ENCODE measurements at places on chromosomes 11 and 22.

- DNase-seq: no peak
These were observed 4.2 kb downstream of the MRGPRD start for GRCh38 chr11:68976563-68976962.

- no peak for DNase-seq
These were observed 19.0 kb downstream of the USP35 start for GRCh38 chr11:78207532-78208256.

DNA sequence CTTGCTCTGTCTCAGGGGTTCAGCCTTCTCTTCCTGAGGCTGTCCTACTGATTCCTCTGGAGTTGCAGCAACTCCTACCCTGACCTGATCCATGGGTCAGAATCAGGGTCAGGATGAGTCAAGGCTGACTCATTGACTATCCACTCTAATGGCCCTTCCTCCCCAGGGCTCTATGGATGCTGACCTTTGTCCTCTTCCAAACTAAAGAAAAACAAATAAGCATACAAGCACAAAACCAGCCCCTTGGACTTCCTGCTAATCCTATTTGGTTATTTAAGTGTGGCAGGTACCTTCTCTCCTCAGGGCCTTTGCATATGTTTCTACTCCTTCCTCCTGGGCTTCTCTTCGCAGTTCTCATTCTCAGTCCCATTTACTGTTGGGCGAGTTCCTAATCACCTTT lies 204.5 kb upstream of the NAV2 start:
- no peak for DNase-seq

GRCh38 chr11:43245466-43245865 lies 66.3 kb upstream of the API5 start:
- DNase-seq: no peak

DNA sequence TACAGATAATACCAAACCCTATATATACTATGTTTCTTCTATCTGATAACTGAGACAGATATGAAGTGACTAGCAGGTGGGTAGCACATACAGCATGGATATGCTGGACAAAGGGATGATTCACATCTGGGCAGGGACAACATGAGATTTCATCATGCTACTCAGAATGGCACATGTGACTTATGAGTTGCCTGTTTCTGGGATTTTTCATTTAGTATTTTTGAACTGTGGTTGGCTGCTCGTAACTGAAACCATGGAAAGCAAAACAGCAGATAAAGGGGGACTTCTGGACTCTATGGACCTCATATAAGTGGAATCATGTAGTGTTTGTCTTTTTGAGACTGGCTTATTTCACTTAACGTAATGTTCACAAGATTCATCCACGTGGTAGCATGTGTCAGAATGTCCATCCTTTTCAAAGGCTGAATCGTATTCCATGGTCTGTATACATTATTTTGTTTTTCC lies 883.0 kb downstream of the TBC1D22A start:
- no peak for DNase-seq

- peak; percentile 61 for DNase-seq
These were observed 90.6 kb downstream of the RPS6KA4 start for GRCh38 chr11:64449381-64450167.

DNA sequence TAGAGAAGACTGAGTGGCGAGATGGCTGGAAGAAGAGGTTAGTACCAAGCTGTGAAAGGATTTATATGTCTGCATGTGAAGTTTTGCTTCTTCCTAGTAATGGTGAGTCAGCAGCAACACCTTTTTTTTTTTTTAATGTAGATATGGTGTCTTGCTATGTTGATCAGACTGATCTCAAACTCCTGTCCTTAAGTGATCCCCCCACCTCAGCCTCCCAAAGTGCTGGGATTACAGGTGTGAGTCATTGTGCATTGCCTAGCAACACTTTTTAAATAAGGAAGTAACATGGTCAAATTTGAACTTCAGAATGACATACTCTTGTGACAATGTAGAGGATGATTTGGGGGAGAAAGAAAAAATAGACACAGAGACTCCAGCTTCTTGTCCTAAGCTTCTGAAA lies 6.5 kb upstream of the CSTPP1 start:
- DNase-seq: no peak

DNA sequence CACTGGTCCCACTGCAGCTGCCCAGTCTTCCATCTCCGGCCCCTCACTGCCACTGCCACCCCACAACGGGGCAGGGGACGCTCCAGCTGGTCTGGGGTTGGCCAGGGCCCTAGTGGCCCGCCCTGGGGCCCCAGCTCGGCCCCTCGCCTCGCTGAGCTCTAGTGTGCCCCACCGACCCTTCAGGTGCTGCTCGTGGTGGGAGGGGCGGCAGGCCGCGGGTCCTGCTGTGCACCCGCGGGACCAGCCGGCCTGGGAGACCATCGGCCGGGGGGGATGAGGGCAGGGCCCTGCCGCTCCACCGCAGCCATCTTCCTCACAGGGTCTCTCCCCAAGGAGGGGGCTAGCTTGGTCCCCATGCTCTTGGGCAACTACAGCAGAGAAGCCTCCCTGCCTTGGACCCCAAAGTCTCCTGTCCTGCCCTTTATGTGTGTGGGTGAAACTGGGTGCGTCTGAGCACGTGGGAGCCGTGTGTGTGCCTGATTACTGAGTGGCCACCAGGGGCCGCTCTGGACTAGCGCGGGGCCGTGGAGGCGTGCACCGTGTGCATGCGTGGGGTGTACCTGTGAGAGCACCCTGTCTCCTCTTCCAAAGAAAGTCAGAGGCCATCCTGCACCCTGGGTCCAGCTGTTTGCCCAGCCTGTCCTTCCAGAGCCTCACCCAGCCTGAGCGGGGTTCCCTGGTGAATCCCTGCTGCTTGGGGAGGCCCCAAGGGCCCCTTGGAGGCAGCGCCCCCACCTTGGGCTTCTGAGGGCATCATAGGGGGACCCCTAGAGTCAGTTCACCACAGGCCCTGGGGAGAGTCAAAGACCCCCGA lies 6.0 kb upstream of the ACR start:
- peak; percentile 17 for DNase-seq

- no peak for DNase-seq
These were observed 3.5 kb downstream of the ZP1 start for GRCh38 chr11:60870733-60871377.

- no peak for DNase-seq
These were observed 1.0 kb downstream of the ZNF70 start for GRCh38 chr22:23749841-23750301.

DNA sequence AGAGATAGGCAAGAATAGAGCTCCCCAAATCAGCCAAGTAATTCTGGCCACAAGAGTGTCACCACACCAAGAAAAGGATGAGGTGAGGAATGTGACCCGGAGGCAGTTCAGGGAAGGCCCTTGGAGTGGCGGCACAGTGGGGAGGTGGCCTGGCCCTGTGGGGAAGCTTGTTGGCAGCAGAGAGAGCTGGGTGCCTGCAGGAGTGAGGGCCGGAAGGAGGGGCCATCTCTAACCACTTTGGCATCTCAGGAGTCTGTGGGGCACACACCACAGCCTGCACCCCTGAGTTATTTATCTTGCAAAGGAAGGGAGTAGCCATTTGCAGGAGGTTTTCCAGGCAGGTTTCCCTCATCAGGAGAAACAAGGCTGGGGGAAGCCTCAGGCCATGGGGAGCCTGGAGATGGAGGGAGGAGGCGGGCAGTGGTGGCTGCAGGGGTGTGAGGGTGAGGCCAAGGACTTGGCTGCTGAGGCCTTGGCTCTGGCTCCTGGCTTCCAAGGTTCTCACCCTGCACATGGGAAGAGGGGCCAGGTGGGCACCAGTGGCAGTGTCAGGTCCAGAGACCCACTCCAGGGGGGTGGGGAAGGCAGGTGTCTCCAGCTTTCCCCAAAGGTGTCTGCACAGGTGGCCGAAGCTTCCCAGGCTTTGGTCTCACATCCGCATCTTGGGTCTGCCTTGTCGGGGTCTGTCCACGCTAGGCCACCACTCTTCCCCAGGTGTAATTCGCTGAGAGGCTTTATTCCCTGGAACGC lies 370.2 kb downstream of the CTTN start:
- no peak for DNase-seq

GRCh38 chr22:44429941-44430587 lies 68.0 kb downstream of the RTL6 start:
- no peak for DNase-seq

GRCh38 chr22:19473578-19473977 lies 5.4 kb downstream of the UFD1 start:
- no peak for DNase-seq
